ENCODE measurements at places on chromosomes 3 and 15.

DNA sequence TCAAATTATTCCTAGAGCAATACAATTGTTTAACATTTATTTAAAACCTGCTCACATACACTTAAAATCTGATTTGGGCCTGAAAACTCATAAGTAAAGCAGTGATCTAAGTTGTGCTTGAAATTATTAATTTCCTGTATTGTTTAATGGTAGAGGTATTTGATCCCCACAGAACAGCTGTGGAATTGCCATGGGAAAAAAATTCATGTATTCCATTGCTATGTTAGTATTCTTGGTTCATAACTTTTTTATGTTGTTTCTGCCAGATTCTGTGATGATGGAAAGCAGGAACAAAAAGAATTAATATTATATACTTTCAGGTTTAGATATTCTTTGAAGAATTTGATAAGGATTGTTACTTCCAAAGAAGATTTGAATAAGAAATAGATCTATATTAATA, 831.5 kb upstream of the NR2F2 start:
- no peak for DNase-seq

- no peak for DNase-seq
Observed at GRCh38 chr3:160133757-160134156, 91.5 kb upstream of the C3orf80 start.

DNA sequence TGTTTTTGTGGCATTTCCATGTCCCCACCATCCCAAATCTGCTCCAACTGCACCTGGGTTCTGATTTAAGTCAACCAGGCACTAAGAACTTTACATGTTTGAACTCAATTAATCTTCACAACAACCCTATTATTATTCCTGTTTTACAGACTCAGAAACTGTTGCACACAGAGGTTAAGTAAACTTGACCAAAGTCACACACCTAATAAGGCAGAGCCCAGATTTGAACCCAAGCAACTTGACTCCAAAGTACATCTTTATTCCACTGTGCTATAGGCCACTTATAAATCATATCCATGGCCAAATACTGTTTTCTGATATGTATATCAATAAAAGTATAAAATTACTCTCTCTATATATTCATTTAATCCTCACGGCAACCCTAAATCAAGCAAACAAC, 16.4 kb downstream of the TM4SF18 start:
- DNase-seq = no peak

DNA sequence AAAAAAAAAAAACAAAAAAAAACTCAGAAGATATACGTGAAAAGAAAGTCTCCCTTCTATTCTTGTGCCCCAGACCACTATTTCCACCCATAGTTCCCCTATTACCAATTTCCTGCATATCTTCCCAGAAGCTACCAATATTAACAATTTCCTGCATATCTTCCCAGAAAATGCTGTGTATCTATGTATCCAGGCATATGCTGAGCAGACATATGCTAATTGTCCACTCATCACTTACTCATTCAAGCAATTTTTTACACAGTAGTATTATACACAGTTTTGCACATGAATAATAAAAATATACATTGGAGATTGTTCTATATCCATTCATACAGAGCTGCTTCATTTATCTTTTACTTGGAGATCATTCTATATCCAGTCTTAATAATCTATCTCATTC, 12.6 kb upstream of the SLMAP start:
- DNase-seq = no peak

DNA sequence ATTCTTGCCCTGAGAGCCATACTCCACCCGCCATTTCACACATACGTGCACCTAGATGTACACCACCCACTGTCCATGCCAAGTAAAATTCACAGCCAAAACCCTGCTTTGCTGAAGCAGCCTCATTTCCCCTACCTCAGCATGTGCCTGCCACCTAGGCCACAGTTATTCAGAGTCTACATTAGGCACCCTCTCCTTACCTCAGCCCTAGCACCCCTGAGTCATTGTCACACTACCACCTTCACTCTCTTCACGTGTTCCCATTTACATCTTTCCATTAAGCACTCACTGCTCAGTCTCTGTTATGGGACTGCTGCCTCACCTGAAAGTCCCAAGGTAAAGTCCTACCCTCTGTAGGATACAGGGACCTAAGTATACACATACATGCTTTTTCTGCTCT, 70.0 kb downstream of the SETD5 start:
- no peak for DNase-seq

DNA sequence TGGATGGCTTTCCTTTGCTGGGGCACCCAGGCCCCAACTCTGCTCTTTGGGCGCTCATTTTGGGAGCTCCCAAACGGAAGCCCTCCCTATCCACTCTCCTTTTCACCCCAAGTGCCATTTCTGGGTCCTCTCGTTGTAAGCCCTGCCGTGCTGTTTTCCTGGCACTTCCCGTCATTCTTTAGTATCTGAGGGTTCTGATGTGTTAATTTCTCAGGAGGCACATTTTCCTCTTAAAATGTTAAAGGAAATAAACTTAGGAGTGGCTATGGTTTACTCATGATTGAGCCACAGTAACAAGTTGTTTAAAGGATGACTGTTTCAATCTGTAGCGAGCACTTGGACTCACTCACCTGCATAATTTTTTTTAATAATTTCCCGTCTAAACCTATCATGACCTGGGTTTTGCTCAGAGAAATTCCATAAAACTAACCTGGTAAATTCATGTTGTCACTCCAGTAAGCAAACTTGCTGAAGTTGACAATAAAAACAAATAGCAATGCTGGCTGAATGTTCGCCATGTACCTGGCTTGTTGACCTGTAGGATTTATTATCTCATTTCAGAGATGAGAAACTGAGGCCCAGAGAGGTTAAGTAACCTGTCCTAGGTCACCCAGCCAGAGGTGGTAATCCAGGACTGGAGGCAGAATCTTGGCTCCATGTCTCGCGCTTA, 10.6 kb downstream of the ALDH1A3 start:
- no peak for DNase-seq

DNA sequence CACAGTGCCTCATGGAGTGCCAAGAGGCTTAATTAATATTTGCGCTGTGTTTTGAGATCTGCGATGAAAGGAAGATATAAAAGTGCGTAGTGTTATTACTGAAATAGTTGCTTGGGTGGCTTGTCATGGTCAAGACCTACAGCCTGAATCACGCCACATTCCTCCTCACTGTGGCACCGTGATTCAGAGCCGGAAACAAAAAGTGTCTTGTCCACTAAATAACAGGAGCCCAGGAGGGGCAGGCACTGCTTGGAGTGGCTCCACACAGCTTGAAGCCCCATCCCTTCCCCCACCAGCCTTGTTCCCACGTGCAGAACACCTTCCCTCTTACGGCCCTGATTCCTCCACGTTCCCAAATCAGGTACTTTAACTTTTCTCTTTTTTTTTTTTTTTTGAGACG, 1.2 kb upstream of the LRRC15 start:
- no peak for DNase-seq

DNA sequence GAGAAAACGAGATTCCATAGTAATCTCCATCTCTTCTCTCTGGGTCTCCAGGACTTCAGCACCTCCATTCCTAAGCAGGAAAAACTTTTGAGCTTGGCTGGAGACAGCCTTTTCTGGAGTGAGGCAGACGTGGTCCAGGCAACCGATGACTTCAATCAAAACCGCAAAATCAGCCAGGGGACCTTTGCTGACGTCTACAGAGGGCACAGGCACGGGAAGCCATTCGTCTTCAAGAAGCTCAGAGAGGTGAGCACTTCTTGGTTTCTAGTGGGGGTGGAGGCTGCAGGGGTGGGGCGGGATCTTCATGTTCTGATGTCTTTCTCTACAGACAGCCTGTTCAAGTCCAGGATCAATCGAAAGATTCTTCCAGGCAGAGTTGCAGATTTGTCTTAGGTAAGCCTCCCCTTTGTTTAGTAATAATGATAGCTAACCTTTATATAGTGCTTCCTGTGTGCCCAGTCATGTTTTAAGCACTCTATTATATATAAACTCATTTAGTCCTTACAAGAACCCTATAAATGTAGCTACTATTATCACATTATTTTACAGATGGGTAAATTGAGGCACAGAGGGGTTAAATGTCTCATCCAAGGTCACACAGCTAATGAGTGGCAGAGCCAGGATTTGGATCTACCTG, 35.0 kb upstream of the TATDN2 start:
- no peak for DNase-seq

DNA sequence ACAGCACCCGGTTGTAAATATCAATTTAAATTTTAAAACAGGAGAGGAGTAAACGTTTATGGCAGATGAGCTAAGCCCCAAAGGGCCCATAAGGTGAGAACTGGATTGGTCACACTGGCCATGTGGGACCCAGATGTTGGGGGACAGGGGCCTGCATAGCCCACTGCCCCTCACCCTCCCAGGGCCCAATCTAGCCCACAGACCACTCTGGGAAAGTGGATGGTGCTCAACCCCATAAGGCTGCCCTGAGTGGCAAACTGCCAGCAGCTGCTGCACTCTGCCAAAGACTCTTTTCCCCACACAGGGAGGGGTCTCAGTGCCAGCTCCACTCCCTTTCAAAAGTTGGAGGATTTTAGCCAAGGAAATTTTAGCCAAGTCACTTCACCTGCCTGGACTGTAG, 42.5 kb downstream of the CCDC12 start:
- DNase-seq = no peak

- no peak for DNase-seq
Observed at GRCh38 chr15:48330105-48330785, 984 bp upstream of the DUT start.

GRCh38 chr3:37823189-37823588, 38.5 kb upstream of the CTDSPL start:
- DNase-seq = no peak

- no peak for DNase-seq
Observed at GRCh38 chr3:3552761-3553160, 246.5 kb upstream of the LRRN1 start.

DNA sequence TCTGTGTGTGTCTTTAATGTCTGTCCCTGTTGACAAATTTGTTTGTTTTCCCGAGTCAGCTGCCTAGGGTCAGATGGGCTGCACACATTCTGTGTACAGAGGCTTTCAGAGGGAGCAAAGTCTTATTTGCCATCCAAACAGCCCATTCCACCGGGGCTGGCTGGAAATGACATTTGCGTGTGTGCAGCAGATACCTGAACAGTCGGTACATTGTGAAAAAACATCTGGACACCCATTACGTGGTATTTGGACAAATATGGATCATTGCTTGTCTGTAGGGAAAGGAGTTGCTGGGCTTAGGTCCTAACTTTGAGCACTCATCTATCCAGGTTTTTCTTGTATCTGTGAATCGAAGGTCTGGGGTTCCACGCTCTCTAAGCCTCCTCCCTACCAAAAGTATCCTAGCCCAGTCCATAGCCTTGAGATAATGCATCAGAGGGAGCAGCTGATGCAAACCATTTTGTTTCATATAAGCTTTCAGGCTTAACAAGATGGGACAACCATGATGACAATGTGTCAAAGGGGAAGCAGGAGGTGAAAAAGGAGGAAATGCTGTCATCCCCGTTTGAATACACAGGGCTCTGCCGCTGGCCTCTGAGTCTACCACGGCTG, 22.2 kb upstream of the CMTM8 start:
- DNase-seq = no peak

DNA sequence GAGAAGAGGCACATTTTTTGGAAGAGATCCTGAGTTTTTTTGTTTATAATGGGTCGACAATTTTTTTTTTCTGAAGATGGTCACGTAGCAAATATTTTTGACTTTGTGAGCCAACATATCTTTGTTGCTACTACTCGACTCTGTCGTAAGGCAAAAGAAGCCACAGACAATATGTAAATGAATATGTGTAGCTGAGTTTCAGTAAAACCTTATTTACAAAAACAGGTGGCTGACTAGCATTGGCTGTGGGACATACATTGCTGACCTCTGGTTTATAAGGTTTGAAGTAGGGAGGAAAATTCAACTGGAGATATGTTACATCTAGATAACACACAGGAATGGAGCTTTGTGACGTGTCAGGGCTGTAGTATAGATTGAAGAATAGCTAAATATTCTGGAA, 22.5 kb upstream of the NANOGP8 start:
- no peak for DNase-seq

- no peak for DNase-seq
Observed at GRCh38 chr3:140270329-140270728, 335.3 kb downstream of the CLSTN2 start.

DNA sequence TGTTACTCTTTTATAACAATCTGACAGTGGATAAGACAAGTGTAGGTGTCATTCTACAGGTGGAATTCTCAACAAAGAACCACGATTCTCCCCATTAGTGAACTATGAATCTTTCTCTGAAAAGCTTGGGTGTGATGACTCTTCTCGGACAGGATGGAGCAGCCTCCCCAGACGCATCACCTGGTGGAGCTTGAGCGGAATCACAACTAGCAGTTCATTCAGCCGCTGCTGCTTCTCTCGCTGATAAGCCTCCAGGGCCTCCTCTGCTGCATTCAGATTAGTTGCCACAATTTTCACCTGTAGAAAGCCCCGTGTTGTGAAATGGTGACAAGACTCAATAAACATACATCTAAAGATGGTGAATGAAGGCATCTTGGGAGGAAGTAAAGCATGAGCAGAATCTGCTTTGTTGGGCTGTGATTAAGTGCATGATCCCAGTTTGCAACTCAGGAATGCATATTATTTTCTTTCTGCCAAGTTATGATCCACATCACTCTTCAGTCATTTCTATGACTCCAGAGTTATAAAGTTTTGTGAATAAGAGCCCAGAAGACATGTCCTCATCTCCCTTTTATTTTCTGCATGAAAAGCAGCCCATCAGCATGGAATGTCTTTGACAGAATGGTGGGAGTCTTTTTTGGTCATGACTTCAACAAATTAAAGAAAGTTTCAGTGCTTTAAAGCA, 93.6 kb downstream of the BOC start:
- DNase-seq = no peak

- DNase-seq = no peak
Observed at GRCh38 chr3:339351-339750, 142.8 kb downstream of the CHL1 start.

- no peak for DNase-seq
Observed at GRCh38 chr3:27093771-27094170, 275.4 kb downstream of the NEK10 start.

GRCh38 chr3:18656410-18656809, 231.3 kb upstream of the SATB1 start:
- no peak for DNase-seq

DNA sequence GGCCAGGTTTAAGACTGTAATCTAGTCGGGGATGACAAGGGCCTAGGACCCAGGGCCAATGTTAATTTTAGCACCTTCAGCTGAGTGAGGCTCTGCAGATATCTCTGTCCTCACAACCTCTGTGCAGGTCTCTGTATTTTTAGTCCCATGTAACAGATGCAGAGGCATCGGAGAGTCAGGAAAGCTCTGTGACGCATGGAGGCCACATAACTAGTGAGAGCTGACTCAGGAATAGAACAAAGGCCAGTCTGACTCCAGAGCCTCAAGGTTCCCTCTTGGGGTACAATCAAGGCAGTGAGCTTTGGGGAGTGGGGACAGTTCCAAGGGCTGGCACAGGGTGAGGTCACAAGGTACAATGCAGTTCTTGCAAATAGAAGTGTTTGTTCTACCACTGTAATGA, 31.0 kb downstream of the FSTL1 start:
- DNase-seq = no peak

- no peak for DNase-seq
Observed at GRCh38 chr3:164194842-164195241, 883.5 kb downstream of the SI start.

GRCh38 chr3:141849056-141849815, 27.2 kb upstream of the ATP1B3 start:
- no peak for DNase-seq

Measured in DMS 273 treated with DMSO at 0.1 percent for 48 hours (cell line).